ENCODE measurements at places on chromosomes 5 and 9.

DNA sequence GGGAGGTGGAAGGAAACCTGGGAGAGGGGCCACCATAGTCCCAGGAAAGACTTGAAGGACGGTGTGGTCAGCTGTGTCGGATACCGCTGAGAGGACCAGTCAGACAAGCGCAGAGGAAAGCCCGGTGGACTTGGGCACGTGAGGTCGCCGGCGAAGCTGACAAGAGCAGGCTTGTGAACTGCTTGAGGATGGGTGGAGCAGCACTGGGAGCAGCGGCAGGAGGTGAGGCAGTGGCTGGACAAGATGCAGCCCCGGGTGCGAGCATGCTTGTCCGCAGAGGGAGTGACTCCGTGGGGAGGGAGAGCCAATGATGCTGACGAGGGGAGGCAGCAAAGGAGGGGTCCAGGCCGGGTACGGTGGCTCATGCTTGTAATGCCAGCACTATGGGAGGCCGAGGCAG, 18.3 kb upstream of the CD74 start:
- DNase-seq = no peak

DNA sequence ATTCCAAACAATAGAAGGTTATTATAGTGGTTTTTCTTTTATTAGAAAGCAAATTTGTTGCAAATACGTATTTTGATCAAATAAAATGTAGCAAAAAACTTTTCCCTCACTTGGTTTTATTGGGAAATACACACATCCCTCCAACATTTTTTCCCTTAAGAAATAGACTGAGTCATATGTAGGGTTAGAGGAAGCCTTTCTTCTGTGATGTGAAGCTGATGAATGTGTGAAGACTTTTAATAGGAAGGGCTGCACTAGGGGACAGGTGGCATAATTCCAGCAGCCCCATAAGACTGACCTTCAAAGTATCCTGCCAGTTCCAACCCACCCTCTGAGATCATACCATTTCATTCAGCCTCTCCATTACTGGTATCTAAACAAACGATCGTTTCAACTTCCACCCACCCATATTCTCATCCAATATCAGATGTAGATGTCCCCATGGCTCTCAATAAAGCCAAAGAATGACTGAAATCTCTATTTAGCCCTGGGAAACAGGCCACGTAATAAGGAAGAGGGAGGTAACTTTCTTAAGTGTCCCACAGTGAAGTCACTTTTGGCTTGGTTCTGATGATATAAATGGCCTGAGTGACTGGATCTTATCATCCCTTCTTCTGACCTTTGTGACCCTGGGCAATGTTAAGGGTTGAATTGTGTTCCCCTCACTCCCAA, 64.7 kb upstream of the LPAR1 start:
- no peak for DNase-seq

GRCh38 chr9:131478421-131478868, 24.3 kb upstream of the POMT1 start:
- DNase-seq = peak; percentile 67

GRCh38 chr5:40823459-40823858, 11.6 kb downstream of the RPL37 start:
- DNase-seq = no peak

DNA sequence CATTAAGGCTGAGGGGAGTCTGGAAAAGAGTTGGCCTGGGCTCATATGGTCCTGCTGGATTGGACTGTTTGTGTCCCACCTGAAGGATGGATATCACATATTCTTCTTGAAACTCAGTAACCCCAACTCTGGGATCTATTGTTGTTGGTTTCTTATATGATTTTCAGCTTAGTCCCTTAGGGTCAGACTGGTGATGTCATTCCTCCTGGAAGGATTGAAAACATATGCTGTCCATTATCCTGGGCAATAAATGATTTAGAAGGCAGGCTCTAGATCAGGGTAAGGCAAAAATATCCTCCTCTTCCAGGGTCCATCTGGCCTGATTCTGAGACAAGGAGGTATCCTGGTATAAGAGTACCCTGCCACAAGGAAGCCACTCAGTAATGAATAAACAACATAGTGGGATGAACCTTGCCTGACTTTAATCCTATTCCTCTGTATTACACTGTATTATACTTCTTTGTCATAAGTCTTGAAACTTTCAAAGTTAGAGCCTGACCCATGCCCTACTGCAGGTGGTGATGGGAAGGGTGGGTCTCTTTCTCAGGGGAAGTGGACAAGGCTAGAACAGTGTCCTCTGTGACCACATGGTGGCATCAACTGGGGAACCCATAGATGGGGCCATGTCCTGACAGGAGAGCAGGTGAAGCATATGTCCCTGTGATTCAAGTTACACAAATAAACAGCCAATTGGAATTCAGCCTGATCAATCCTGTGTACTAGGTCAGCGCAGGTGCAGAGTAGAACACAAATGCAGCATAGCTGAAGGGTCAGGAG, 454.4 kb upstream of the TRPC7 start:
- DNase-seq = no peak

- DNase-seq = no peak
These were observed 45.9 kb downstream of the RANBP17 start for GRCh38 chr5:170907758-170908157.

- peak; percentile 69 for DNase-seq
These were observed 18.5 kb downstream of the AGTPBP1 start for GRCh38 chr9:85723215-85723614.

DNA sequence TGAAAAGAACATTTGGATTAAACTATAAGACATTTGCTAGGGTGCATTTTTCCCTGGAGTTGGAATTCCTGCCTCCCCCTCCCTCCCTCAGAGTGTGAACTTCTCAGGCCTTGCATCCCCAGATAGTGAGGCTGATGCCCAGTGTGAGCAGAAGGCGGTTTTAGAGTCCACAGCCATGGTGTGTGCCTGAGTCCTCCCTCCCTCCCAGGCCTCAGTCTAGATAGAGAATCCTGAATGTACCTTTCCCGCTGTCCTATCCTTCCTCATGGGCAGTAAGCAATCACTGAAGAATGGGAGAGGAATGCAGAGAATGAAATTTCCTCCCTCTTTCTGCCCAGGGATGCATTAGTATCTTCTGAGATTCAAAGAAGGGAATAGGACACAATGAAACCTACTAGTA, 108.5 kb downstream of the RASGRF2 start:
- DNase-seq = no peak

DNA sequence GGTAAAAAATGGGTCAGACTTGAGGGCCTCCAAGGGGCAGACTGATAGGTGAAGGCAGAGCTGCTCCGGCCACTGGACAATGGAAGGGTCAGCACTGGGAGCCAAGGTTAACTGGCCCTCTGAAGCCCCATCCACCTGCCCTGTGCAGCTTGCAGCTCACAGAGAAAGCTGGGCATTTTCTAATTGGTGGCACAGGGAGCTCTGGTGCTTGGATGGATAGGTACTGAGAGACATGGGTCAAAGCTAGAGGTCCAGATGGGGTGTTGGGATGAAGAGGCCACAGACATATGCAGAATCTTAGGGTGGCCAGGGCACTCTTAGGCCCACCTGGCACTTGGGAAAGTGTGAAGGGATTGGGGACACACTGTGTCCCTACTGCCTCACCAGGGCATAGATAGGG, 29.5 kb upstream of the SARDH start:
- DNase-seq = no peak

DNA sequence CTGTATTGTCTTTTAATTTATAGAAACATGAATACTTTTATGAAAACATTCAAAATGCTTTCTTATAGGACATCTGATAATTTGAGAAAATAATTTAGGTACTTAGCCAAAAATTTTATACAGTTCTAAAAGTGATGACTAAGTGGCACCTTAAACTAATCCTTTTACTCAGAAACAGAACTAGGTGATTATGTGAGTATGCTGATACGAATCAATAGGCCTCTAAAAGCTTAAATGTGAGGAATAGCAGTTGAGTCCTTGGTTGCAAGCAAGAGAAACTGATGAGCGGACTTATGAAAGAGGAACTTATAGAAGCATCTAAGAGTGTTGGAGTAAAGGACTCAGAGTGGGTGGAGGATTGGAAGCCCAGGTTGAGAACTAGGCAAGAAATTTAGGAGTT, 26.4 kb downstream of the ANXA1 start:
- no peak for DNase-seq

DNA sequence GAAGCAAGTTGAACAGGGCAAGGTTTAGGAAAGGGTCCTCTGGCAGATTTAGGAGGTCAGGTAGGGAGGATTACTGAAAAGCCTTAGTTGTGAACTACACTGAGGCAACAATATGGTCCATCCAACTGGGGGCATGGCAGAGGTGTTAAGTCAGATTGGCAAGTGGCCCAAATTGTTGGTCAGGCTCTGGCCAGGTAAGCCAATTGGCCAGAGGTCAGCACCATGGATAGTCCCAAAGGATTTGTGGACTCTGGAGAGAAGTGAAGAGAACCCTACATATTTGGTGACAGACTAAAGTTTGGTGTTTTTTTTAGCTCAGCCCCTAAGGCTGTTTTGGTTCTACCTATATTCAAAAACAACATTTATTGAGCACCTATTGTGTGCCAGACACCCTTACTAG, 39.1 kb upstream of the RASGRF2 start:
- DNase-seq = no peak

DNA sequence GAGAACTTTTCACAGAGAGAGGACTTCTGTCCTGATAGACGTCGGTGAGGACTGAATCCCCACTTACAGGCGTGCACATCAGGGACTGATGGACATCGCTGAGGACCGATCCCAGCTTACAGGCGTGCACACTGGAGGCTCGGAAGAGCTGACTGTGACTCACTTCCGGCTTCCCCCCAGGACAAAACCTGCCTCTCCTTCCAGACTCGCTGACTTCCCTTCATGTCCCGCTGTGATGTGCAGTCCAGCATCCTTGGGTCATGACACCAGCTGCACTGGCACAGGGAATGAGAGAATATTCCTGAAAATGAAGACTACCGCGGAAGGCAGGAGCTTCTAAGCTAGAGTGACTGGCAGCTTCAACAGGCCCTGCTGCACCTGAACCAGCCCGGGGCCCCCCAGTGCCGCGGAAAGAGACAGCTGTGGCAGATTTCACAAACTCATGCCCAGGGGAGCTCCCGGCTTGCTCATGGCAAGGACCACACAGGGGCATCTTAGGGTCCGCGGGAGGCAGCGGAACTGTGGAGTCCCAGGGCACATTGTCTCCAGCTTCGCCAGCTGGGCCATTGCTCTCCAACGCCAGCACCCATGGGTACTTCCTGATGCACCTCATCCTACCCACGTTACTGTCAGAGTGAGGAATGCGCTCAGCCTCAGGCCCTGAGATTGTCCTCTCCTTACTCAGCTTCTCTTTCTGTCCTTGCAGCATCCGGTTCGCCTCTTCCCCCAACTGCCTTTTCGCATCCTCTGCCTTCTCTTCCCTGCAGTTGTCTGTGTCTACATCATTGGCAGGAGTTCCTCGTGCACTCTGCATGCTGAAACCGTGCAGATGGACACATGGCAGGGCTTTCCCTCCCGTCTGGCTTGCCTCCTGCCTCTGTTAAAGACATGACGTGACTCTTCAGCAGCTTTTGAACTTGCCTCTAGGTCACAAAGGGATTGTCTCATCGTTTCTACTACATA, 29.5 kb downstream of the SURF6 start:
- peak; percentile 12 for DNase-seq

DNA sequence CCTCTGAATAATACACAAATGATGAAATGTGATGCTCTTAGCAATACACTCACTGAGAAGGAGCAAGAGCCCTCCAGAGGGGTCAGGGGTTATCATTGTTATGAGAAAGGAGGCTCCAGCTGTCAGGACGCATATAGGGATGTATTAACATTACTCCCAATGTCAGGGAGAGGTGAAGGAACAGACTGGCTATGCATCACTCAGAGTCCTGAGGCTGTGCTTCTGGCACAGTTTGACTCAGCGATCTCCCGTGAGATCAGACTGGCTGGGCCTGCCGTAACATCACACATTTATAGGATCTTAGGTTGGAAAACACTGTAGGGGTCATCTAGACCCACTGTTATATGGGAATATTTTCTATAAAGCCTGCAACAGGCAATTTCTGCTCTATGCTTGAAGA, 226.5 kb upstream of the GLRA1 start:
- no peak for DNase-seq

- DNase-seq = no peak
These were observed 1139.1 kb upstream of the SEMA6A start for GRCh38 chr5:117713585-117714198.

- no peak for DNase-seq
These were observed 37.3 kb downstream of the ARHGAP26 start for GRCh38 chr5:142807372-142807911.

DNA sequence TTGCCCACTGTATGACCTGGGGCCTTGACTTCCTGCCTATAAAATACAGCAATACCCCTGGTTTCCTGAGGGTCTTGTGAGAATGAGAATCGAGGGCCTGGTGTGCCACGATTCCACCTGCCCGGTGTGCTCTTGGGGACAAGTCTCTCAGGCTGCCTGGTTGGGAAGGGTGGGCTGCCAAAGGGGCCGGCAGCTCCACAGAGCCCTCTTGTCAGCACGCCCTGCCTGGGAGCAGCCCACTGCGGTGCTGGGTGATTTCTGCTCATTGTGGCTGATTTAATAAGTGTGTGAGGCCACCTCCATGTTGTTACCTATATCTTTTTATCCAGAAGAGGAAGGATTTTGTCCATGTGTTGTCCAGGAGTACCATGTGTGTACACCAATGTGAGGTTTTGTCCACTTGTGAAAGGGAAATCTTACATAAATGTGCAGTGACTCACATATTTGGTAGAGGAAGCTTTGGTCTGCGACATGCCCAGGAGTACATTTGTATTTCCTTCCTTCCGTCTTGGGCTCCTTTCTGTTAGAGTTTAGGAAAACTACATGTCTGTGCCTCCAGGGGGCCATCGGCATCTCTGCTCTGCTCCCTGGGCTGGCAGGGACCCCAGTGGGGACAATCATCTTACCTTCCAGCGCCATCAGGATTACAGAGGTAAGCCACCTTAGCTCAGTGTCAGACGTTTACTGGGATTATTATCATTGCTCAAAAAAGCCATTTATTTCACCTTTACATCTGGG, 108.6 kb downstream of the PHF2 start:
- peak; percentile 8 for DNase-seq

- peak; percentile 68 for DNase-seq
These were observed 21.9 kb upstream of the VDAC1 start for GRCh38 chr5:134026521-134027287.

DNA sequence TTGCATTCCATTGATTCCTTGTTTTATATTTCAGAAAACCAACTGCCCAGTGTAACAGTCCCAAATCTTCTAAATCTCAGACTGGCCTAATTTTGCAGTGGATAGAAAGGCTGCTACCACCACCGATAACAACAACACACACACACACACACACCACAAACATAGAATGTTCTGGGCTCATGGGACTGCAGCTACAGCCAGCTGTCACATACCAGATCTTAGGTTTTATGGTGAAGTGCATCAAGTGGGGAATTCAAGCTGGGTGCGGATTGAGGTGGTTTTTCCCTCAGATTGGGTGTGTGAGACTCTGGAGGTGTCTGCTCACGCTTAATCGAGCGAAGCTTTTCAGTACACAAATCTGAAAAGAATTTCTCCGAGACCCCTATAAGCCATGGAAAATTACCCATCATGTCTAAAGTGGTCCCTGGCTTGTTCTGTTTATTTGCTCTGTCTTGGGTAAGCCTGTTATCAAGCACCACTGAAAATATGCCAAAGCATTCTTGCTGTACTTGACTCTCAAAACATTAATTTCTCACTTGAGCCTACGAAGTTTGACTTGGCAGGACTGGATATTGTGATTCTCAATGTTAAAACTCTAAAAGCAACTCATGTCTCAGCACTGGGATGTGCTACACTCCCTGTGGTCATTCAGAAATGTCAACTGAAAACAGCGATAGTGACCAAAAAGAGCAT, 71.1 kb downstream of the ALDH7A1 start:
- no peak for DNase-seq

Measured in activated CD8-positive, alpha-beta T cell treated with anti-CD3 and anti-CD28 coated beads, Interleukin-2, amount 10 ng/mL, durations not matched to agents 7 days and 5 days (primary cell).